CD4-positive, alpha-beta T cell (primary cell): ENCODE measurements at places on chromosomes 12 and 14.

- peak; percentile 42 for DNase-seq
Observed at GRCh38 chr14:67583711-67584644, 16.1 kb downstream of the PIGH start.

DNA sequence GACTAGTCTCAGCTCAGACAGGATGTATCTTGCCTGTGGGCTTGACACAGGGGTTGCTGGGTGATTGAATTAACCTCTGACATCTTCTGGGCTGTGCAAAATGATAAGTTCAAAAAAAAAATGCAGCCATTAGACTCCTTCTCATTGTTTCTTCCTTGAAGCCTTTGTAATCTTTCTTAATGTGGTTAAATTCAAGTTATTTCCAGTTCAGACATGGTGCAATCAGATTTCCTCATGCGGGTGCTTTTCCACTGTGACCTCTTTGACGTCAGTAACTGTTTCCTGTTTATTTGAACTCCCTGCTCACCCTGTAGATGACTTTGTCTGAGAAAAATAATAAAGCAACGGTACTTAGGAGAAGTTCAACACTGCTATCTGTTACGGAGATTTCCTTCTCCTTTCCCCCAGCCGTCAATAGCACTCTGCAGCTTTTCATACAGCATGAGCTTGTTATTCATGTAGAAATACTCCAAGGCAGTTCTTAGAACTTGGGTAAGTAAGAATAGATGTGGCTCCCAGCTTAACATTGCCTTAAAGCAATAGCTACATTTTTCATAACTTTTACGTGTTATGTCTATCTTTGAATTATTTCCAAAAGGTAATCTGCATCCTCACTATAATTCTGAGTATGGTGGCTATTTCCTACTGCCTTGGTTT lies 155.5 kb downstream of the PRKCH start:
- peak; percentile 18 for DNase-seq

- DNase-seq: no peak
Observed at GRCh38 chr12:91817517-91817916, 328.1 kb downstream of the BTG1 start.

DNA sequence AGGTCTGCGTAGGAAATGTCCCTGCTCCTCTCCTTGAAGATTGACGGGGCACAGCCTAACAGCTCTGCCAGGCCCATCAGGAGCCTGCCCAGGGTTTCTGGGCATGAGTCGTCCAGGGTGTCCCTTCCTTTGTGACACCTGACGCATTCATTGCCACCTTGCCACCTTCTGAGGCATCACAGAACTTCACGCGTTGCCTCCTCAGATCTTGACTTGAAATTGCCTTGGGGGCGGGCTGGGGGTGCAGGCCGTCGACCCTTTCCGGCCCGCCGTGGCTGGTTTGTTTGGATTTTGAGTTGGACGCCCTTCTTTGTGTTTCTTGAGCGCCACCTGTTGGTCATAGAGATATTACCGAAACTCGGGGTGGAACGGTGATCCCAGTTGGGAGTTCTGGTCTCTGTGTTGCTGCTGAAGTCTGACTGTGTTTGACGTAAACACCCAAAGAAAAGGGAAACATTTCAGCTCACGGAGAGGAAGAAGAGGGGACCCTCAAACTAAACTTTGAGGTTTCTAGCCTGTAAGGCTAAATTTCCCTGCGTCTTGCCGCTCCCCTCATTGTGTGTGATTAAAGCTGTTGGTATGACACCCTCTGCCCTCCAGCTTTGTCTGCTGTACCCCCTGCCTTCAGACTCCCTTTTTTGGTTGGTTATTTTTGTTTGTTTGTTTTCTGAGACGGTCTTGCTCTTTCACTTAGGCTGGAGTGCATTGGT lies 44.6 kb downstream of the MLXIP start:
- DNase-seq: peak; percentile 63

DNA sequence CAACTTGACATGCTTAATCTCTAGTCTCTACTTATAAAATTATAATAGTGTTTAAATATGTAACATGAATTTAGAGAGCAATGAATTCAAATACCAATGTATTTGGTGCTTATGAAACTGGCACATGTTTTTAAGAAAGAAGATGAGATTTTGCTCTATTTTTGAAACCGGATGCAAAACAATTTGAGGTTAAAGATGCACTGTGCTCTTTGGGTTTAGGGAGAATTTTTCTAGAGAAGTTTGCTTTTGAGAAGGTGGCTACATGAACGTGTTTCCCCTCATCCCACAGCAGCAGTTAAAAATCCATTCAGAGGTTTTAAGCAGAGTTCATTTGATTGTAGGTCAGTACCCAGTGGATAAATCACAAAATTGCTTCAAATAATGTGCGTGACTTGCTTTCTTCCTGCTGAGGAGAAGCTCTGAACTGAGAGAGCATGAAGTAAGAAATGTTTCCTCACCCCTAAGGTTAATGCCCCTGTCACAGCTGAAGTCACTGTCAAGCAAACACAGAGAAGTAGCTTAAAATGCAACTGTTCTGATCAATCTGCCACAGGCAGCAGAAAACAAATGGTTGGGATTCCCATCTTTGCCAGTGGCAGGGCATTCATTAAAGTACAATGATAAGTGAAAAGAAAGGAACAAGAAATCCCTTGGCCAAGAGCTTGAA lies 241.9 kb upstream of the SYT1 start:
- no peak for DNase-seq

DNA sequence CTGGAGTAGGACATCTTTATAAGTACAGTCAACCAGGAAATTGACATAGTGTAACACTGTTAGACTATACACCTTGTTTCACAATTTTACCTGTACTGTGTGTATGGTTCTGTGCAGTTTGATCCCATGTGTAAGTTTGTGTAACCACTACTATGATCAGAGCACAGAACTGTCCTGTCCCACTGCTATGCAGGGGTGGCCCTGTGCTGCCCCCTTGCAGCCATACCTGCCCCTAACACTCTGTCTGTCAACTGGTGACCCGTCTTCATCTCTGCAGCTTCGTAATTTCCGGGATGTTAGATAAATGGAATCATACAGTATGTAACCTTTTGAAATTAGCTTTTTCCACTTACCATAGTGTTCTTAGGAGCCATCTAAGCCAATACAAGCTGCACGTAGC lies 58.7 kb upstream of the RD3L start:
- DNase-seq: peak; percentile 31

- no peak for DNase-seq
Observed at GRCh38 chr12:13981990-13982389, 588 bp upstream of the GRIN2B start.

- DNase-seq: no peak
Observed at GRCh38 chr14:104348741-104349140, 210.4 kb downstream of the KIF26A start.

- DNase-seq: no peak
Observed at GRCh38 chr12:29799591-29799990, 15.8 kb upstream of the TMTC1 start.

- no peak for DNase-seq
Observed at GRCh38 chr12:71216725-71217579, 59.2 kb upstream of the TSPAN8 start.

DNA sequence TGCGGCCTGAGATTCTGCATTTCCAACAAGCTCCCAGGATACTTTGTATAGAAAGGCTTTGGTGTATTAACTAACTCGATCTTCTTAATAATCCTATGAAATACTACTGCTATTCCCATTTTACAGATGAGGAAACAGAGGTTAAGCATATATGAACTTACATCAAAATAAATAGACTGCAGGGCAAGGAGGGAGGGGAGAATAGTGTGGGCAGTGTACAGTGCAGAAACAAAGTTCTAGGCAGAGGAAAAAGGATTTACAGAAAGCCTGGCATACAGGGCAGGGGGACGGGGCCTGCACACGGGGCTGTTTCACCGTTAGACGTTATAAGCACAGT lies 19.0 kb downstream of the NINJ2 start:
- no peak for DNase-seq

- DNase-seq: no peak
Observed at GRCh38 chr12:49369411-49370145, 2.3 kb downstream of the SPATS2 start.

DNA sequence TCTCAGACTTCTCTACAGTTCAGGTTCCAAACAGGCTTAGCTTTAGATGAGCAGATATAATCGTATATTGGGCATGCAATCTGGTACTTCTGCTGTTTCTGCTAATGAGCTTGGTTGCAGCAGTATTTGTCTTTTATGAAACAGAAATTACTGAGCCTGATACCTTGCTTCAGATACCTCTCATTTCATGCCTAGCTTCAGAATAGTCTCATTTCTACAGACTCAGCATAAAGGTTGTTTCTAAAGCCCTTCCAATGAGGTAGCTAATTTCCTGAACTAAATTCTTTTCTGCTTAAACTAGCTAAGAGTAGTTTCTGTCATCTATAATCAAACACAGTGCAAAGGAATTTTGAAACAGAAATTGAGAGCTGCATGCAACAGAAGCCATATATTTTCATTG lies 275.0 kb upstream of the KITLG start:
- no peak for DNase-seq

GRCh38 chr12:121110211-121110940 lies 22.3 kb upstream of the P2RX7 start:
- peak; percentile 57 for DNase-seq

DNA sequence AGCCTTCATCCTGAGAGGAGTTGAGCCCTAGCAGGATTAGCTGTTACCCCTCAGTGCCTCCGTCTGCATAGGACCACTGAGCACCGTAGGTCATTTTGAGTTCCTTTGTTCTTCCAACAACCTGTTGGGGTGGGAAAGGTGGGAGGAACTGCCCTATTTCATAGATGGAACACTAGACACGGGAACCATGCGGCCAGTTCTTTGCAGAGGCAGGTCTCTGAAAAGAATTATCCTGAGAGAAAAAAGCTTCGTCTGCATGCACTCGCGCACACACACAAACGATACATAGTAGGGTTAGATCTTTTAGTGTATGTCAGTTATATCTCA lies 28.5 kb downstream of the TRAFD1 start:
- DNase-seq: no peak

GRCh38 chr12:106551410-106551809 lies 31.4 kb upstream of the RFX4 start:
- no peak for DNase-seq

DNA sequence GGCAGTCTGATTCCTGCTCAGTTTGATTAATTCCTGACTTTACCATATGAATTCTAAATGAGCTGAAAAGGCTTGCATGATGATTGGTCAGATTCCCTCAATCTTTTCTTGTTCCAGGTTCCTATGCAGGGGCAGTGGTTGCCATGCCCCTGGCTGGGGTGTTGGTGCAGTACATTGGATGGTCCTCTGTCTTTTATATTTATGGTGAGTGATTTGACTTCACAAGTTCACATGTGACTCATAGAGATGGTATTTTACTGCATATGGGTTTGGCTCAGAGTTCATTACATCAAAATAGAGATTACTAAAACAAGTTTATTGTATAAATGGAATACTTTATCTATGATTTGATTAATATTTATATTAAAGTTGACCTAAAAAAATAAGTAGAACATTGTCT lies 44.8 kb downstream of the SLC17A8 start:
- DNase-seq: no peak

DNA sequence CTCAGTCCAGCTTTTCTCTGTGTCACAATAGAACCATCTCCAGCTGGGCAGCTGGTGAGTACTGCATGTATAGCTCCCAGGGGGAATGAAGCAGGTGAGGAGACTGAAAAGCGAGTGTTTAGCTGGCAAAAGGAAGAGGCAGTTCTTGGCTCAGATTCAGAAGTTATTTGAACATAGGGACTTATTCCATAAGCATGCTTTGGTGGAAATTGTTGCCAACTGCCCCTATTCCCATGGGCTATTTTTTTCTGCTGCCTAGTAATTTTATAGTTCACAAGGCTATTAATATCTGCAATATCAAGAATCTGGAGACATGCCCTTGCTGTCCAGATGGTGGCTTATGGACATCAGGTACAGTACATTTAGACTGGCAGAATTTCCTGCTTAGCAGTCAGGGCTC lies 1112.7 kb downstream of the LRFN5 start:
- DNase-seq: no peak

DNA sequence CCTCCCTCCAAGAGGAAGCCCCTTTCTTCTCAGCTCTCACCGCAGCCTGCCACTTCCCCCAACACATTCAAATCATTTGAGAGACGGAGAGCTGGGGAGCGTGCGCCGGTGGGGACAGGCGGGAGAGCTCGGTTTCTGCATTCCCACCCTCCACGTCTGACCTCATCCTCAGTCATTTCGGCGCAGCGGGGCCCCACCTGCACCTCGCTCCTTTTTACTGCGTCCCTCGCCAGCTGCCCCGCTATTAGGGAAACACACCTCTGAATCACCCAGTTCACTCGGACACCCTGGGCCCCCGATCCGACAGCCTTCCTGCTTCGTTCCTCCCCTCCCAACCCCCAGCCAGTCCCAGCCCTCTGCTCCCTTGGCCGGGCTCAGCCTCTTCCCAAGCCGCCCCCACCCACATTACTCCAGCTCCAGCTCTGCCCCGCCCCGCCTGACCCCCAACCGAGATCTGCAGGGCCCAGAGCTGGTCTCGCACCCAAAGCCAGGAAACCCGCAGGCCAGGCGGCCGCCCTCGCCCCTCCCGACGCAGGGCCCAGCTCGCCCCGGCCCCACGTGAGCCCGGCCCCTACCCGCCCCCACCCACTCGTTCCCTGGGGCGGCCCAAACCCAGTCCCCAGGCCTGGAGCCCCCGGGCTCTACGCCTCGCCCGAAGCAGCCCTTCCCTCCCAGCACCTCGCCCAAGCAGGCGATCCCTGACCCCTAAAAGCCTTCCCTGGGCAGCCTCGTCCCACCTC lies 783 bp downstream of the CORO1C start:
- DNase-seq: no peak

- DNase-seq: no peak
Observed at GRCh38 chr12:65492998-65493912, 214.8 kb downstream of the MSRB3 start.

DNA sequence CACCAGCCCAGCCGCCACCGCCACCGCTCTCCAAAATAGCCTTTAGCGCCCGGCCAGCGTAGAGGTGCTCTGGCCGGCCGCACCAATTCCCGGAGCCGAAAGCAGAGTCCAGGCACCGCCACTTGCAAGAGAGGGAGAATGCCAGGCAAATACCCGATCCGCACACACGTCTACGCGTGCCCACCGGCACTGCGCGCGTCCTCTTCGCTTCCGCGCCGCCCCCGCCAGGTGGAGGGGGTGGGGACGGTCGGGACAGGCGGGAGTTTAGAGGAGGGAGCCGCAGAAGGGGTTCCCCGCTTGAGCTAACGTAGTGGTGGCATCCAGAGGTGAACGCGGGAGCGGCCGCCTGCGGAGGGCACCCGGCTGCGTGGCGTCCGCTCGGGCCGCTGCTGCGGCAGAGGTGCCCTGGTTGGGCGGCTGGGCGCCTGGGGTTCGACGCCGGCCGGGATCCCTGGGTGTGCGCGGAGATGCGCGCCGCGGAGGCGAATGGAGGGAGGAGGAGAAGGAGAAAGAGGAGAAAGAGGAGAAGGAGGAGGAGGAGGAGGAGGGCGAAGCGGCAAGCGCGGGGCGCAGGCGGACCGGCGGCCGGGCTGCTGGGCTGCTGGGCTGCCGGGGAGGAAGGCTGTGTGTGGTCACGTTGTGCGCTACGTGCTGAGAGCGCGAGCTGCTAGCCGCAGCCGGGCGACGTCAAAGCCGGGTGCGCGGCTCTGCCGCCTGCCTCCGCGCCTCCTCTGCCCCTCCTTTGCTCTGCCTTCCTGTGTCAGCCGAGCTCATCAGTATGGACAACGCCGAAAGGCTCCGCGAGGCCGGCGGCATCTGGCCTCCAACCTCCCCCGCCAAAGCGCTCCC lies at the start of gene MDGA2:
MDGA2 (minus strand) TSS at position 140 of the 849 bp plus-strand sequence.
- DNase-seq: no peak
